Amygdala (tissue), 56 donors: ENCODE measurements at places on chromosomes 4 and X.

DNA sequence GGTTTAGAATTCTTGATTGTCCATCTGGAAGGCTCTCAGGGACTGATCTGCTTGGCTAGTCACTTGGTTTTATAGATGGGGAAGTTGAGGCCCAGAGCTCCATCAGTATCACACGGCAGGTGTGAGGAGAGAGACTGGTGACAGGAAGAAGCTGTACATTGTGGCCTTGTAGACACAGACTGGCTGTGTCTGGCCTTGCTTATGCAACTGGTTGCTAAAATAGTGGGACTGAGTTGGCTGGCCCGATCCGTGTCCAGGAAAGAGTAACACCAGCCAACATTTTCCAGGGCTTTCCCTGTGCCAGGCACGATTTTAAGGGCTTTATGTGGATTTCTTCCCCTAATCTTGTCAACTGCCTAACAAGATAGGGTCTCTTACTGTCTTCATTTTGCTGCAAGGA, 2.8 kb downstream of the TBC1D14 start:
- DNase-seq: no peak

DNA sequence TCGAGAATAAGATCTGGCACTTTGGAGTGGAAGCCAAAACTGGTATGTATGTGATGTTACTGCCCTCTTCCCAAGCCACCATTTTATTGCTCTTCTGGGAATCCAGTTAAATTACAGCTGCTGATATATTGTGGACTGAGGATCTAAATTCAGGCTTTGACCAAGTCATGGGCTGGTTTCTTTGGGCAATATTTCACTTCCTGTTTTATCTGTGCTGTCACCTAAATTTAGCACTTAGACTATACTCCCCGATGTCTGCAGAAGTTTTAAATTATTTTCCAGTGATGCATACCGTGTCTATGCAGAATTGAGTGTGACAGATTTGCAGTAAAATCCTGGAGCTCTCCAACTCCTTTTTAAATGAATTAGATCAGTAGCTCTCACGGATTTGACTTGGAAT, 100.0 kb downstream of the TEX13A start:
- DNase-seq: no peak

- DNase-seq: no peak
These were observed 2.8 kb downstream of the SH3D19 start for GRCh38 chr4:151322570-151322969.

DNA sequence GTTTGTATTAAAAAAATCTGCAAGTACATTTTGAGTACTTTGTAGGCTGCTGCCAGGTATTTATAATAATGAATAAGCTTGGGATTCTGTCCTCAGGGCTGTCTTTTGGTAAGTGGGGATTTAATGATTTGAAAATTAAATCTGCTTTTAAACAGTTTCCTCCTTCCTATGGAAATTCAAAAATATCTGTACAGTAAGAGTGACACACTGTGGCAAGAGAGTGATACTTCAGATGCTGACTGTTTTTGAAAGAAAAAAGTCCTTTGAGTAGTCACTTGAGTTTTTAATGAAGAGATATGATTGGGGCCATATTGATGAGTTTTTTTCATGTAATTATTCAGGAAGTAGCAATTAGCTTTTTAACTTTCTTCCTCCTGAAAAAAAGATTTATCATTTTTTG, 49.2 kb downstream of the SMARCAD1 start:
- DNase-seq: no peak

GRCh38 chr4:7781993-7782392, 157.7 kb downstream of the AFAP1 start:
- DNase-seq: no peak
